ENCODE measurements at places on chromosomes 12 and 14.
A peak's percentile ranks its signal among the peaks of the same experiment; 100 is the strongest.

DNA sequence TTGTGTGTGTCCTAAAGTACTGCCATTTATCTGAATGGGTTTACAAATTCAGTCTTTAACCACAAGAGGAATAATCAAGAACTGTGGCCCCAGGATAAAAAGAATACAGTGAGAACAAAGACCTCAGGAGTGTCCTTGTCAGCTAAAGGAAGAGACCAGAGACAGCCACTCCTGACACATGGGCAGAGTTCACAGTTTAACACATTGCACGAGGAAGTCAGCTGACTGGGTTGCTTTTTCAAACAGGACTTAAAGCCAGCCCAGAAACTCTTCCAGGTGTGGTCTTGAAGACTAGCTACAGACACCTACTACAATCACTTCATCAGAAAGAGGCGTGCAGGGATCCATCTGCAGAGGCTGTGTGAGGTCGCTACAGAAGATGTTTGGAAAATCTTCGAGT, 42.8 kb downstream of the GNS start:
- no peak for DNase-seq

GRCh38 chr14:75522224-75522982, at the start of gene BATF:
TSS of gene BATF (plus strand) at chr14:75522469. CDS start at chr14:75522683, 214 bp downstream.
- DNase-seq, result peak; percentile 16

- DNase-seq, result no peak
Observed at GRCh38 chr14:103091041-103091882, 3.3 kb upstream of the EXOC3L4 start.

DNA sequence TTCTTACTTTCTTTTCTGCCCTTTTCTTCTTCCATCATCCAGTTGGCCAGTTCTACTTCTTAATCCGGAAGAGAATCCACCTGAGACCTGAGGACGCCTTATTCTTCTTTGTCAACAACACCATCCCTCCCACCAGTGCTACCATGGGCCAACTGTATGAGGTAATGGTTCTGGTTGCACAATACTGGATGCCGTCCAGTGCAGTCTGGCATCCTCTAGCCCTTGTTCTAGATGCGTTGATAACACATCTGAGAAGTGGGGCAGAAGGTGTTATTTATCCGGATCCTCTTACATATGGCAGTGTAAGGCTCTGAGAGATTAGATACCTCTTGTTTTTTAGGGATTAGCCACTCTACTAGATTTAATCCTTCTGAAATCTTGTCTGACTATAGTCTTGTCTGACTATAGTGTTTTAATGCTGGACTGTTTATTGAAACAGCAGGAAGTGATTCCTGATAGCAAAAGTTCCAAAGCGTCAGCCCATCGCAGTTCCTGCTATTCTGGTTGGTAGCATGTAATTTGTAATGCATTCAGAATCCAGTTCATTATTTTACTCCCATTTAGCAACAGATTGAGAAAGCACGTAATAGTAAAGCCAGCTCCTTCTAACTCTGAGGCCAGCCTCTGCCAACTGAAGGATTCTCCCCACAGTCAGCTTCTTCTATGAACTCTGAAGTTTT, 7.9 kb downstream of the GABARAPL1 start:
- peak; percentile 43 for DNase-seq

- no peak for DNase-seq
Observed at GRCh38 chr12:22325218-22325617, 9.3 kb downstream of the ST8SIA1 start.

GRCh38 chr12:109753054-109753401, 39.4 kb downstream of the FAM222A start:
- DNase-seq, result peak; percentile 16

- no peak for DNase-seq
Observed at GRCh38 chr14:94885481-94886155, 115.7 kb upstream of the GSC start.

DNA sequence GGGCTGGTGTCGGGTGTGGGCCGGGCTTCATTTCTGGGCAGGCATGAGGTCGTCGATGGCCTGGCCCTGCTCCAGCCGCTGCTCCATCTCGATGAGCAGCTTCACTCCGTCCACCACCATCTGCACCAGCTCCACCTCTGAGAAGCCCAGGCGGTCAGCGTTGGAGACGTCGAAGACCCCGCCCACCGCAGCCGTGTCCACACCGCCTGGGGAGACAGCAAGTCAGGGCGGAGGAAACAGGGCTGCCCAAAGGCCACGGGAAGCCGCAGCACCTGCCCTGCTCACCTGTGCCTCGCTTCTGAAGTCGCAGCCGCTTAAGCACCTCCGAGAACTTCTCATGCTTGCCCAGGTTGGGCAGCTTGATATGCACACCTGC, 2.8 kb downstream of the CKB start:
- DNase-seq, result peak; percentile 70

Data from ascending aorta (tissue), 2 donors.